ENCODE measurements at places on chromosomes 7 and 10.

DNA sequence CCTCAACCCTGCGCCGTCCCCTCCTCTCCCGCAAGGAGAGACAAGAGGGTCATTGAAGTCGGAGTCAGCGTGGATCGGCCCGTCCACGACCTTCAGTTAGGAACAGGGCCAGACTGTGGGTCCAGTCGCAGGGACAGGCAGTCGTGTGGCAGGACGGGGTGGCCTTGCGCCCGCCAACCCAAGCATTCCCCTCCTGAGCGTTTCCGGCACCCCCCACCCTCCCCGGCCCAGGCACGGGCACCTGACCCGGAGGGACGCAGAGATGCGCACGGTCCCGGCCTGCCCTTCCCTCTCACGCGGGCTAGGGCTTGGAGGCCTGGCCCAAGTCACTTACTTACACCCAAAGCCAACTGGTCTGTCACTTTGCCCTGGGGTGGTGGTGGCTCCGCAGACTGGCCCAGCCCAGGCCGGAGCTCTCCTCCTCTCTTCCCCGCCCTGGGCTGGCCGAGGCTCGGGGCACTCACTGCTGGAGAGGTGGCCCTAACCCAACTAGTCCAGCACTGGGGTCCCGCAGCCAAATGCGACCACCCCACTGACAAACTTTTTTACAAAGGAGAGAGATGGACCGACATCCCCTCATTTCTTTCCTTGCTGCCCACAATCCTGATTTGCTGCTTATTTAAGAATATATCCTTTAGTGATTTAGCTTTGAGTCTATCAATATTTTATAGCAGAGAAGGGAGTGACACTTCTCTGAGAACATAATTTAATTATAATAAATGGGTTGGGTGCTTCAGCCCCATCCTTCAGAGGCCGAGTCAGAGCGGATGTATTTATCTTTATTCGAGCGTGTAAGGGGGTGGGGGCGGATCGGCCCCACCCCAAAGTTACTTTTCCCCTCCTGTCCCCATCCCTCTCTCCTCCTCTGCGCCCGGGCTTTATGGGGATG lies 1.2 kb upstream of the UNCX start:
- DNase-seq, result no peak

DNA sequence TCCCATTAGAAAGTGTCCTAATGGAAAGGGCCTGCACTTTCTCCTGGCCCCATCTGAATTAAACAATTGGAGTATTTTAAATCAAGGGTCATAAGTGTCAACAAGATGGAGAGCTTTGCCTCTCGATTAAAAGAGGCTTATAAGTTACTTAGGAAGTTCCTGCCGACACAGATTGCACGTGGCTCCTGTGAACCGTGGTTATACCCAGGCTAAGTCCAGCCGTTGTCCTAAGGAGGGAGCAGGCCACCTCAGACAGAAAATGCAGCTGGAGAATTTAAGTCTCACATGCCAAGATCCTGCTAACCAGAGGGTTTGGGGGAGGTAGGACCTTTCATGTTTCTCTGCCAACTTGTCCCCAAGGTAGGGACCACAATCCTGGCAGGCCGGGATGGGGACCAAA lies 626.5 kb upstream of the GALNT17 start:
- no peak for DNase-seq

DNA sequence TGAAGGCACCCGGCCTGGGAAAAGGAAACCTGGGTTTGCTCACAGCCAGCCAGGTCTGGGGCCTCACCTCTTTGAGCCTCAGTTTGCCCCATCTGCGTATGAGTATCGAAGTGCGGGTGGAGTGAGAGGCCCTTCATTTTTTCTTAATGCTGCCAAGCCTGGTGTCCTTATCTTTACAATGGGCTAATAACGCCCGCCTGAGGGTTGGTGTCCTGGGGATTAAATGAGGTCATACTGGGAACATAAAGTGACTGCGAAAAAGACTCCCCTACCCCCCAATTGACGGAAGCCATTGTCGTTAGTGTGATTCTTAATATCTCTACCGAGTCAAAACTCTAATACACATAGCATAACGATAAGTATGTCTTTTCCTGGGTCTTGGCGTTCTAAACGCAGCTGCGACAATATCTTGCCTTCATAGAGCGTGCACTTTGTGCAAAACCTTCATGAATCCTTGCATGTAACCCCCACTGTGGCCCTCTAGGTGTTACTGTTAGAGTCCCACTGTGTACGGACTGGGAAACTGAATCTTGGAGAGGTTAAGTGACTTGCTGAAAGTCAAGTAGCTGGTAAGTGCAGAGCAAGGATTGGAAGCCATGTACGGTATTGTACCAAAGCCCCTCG lies 11.4 kb upstream of the GRB10 start:
- no peak for DNase-seq

DNA sequence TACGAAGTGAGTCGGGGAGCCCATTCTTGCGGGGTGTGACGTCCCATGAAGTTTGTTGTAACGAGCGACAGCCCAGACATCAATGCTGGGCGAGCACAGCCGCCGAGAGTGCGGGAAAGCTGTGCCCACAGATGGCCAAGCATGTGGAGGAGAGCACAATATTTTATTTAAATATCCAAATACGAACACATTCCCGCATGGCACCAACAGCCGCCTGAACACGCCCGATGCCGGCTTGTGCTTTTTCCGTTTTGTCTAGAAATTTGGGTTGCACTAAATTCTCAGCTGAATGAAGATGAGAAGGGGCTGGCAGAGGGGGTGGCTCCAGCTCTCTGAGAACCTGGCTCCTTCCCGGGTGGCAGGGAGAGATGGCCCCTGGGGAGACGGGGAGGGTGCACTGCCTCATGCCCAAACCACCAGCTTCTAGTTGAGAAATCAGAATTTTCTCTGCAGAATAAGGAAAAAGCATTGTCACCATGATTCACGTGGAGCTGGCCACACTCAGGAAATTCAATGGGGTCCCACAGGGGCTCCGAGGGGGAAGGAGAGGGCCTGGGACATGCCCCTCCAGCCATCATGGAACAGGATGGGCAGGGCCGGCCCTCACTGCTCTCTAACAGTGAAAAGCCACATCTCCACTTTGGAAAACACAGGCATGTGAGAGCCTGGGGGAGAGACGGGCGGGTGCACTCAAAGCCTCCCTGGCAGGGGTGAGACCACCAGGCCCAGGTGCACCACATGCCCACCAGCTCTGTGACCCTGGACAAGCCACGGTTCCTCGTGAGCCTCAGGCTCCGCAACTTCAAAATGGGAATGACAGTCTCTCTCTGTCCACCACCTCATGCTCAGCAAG lies 48.3 kb downstream of the EBF3 start:
- no peak for DNase-seq

- no peak for DNase-seq
Observed at GRCh38 chr7:124497176-124497575, 268.4 kb downstream of the GPR37 start.

DNA sequence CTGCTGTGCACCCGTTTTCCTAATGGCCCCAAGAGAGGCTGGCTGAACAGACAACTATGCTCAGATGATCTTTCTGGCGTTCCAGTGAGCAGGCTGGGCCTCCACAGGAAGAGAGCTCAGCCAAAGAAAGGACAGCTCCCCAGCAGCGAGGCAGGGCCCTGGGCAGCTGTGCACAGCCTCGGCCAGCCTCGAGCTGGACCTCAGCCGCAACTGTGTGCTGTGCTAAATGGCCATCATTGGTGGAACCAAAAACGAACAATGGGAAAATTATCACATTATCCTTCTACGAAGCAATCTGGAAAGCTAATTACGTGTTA lies 97.5 kb downstream of the CTBP2 start:
- DNase-seq, result no peak

DNA sequence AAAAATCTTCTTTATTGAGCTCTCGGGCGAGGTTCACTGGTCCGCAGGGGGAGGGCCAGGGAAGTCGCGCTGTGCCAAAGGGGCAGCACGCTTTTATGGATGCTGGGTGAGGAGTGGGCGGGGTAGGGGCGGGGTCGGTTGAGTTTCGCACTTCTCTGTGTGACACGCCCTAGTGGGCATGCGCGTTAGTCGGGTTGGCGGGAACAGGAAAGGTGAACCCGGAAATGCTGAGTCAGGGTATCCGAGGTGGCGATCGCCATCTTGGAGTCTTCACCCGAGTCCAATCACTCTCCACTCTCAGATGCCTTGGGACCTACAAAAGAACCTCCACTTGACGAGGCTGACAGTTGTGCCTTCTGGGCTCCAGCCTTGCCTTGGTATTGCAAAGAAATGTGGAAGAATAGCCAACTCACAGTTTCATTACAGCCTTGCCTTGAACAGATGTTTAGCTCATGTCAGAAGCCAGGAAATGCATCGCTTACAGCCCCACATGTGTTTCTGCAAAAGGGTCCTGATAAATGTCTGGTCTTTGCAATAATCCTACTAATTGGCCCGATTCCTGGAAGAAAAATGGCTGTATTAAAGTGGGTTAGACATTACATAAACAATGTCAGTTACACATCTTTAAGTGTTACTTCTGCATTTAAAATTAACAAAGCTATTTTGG lies 64.1 kb downstream of the AHR start:
- no peak for DNase-seq

GRCh38 chr10:62053860-62054259 lies 152.4 kb downstream of the ARID5B start:
- no peak for DNase-seq

DNA sequence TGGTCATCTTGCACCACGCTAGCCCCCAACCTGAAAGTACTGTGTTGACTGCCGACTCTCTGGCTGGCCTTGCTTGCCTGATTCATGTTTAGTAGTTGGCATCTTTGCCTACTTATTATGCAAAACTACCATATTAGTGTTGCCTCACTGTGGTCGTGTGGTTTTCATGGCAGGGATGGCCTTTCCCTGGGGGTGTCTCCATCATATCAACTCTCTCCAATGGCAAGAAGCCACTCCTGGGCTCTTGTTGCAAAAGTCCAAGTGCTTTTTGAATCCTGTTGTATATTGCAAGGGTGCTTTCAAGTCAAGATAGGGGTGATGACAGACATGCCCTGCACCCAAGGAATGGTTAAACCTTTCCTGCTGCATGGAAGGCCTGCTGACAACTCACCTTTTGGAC lies 39.4 kb downstream of the ABLIM1 start:
- no peak for DNase-seq

- DNase-seq, result no peak
Observed at GRCh38 chr7:37592366-37592765, 91.2 kb upstream of the GPR141 start.

DNA sequence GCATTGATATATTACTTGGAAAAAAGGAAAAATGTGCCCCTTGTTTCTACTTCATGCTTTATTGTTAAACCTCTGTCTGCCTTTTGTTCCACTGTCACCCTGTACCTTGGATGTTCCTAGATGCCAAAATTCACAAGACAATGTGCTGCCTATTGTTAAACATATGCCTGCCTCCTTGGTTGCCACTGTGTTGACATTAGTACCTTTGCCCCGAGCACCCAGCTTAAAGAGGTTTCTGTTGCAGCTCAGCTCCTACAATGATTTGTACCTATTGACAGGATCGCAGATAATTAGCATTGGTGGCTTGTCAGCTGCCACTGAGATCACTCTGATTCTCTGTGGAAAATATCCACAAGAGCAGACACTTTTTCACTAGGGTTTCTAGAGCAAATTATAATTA lies 188.0 kb downstream of the KCND2 start:
- DNase-seq, result no peak

GRCh38 chr7:122584676-122585251 lies 114.2 kb downstream of the RNF133 start:
- no peak for DNase-seq

- no peak for DNase-seq
Observed at GRCh38 chr7:10083766-10084165, 889.9 kb upstream of the PHF14 start.

DNA sequence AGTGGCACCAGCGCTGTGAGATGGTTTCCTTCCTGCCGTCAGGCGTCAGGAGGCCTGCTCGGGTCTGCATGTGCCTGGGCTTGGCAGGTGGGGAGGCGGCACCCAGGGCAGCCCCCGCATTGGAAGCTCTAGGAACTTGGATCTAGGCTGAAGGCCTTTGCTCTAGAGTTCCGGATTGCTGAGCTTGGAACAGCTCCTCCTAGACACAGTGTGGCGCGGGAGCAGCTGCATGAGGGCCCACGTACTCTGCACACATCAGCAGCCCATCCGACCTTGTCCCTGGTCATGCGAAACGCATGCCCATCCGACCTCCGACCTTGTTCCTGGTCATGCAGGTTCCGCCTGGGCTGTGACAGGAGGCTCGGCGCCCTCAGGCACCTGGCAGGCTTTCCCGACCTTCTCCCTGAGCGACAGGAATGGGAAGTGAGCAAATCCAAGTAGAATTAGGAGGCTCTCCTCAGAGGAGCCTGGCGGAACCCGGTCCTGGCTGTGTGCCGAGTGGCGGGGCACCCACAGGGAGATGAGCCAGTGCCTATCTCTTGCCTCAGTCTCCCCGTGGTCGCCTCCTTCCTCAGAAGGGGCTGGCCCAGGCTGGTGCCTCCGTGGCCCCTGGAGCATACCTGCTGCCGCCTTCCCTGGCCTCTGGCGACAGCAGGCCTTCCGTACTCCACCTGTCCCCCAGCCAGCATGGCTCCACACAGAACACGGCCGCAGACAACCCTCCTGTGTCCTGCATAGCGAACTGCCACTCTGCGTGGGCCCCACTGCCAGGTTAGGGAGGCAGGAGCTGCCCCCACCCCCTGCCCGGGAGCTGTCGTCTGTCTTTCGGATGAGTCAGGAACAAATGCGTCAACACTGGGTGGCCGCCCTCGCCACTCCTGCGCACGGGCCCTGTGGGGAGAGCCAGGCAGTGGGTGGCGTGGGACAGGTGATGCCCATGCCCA lies 12.0 kb downstream of the GET4 start:
- no peak for DNase-seq

DNA sequence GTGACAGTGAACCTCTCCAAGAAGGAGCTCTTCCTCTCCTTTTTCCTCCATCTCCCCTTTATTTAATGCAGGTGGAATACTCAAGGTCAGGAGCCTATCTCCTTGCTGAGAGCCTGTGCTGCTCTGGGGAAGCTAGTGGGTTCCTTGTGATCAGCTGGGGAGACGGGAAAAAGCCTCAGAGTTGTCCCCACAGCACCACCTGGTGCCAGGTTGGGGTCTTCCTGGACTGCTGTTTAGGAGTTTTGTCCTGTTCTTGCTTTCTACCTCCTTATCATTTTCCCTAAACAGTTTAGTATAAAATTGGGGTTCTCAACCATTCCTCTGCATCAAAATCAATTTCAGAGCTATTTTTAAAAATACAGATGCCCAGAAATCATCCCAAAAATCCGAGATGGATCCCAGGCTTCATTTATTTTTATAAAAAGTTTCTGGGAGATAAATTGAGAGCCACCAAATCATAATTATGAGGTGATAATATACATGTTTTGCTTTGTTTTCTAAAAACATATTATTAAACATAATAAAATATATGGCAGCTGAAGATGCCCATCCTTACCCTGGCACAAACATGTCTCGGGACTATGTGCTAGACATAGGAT lies 44.3 kb downstream of the MACC1 start:
- DNase-seq, result peak; percentile 48

- DNase-seq, result no peak
Observed at GRCh38 chr10:14093730-14094484, 236.8 kb downstream of the FRMD4A start.

DNA sequence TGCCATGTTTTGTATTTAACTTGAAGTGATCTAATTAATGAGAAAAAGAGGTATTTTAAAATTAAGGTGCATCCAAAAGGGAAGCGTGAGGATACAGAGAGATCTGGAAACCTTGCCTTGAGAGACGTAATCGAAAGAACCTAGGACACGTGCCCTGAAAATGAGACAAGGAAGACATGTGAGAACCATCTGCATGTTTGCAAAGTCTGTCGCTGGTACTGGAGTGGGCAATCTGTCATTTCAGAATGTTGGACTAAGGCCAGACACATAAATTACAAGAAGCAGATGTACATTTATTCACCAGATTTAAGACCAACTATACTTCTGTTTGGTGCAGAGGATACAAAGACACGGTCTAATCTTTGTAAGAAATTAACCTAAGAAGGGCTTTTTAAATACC lies 9.2 kb downstream of the AGR2 start:
- DNase-seq, result no peak
